Bronchus fibroblast of lung (primary cell): ENCODE measurements at places on chromosomes 16 and 17. TPM values are rescaled to one million over a fixed set of nuclear protein-coding genes. Genes with fewer than 3 reads are reported as not detected.

Gene CCDC78
- total RNA-seq, result 0.67 and 1.5 TPM in 2 replicates

Gene RMI2
- total RNA-seq, result 12.0 and 16.0 TPM in 2 replicates

Gene TBC1D3C
- total RNA-seq, result not detected in 2 replicates

Gene SRL
- not detected in 2 replicates for total RNA-seq

Gene SPN
- not detected in 2 replicates for total RNA-seq

Gene WNT3
- total RNA-seq, result 0.50 and 1.3 TPM in 2 replicates

Gene CKLF
- 85.7 and 90.1 TPM in 2 replicates for total RNA-seq

Gene SDF2
- 46.9 and 55.2 TPM in 2 replicates for total RNA-seq

Gene HOXB9
- under 0.01 and 0.15 TPM in 2 replicates for total RNA-seq

Gene KCNJ16
- not detected in 2 replicates for total RNA-seq

Gene NKD1
- total RNA-seq, result under 0.01 TPM in 2 replicates

Gene USH1G
- total RNA-seq, result not detected in 2 replicates

Gene GSG1L
- total RNA-seq, result not detected in 2 replicates

Gene CCL14
- not detected in 2 replicates for total RNA-seq

Gene HOXB7
- 11.9 and 14.8 TPM in 2 replicates for total RNA-seq

Gene SLC38A8
- total RNA-seq, result not detected in 2 replicates

Gene MYLK3
- under 0.01 TPM in 2 replicates for total RNA-seq

Gene SRRM2
- total RNA-seq, result 43.3 and 52.5 TPM in 2 replicates

Gene BAHCC1
- 8.3 and 8.4 TPM in 2 replicates for total RNA-seq

Gene ZMYND15
- not detected in 2 replicates for total RNA-seq

Gene TMEM220
- 2.9 and 3.1 TPM in 2 replicates for total RNA-seq

Gene ERCC4
- 4.0 and 6.2 TPM in 2 replicates for total RNA-seq
